ENCODE measurements at places on chromosomes 7 and 10.

- no peak for DNase-seq
These were observed 79.7 kb downstream of the CDH23 start for GRCh38 chr10:71476228-71477011.

- peak; percentile 11 for DNase-seq
These were observed 3.8 kb upstream of the DDX50 start for GRCh38 chr10:68897336-68897741.

DNA sequence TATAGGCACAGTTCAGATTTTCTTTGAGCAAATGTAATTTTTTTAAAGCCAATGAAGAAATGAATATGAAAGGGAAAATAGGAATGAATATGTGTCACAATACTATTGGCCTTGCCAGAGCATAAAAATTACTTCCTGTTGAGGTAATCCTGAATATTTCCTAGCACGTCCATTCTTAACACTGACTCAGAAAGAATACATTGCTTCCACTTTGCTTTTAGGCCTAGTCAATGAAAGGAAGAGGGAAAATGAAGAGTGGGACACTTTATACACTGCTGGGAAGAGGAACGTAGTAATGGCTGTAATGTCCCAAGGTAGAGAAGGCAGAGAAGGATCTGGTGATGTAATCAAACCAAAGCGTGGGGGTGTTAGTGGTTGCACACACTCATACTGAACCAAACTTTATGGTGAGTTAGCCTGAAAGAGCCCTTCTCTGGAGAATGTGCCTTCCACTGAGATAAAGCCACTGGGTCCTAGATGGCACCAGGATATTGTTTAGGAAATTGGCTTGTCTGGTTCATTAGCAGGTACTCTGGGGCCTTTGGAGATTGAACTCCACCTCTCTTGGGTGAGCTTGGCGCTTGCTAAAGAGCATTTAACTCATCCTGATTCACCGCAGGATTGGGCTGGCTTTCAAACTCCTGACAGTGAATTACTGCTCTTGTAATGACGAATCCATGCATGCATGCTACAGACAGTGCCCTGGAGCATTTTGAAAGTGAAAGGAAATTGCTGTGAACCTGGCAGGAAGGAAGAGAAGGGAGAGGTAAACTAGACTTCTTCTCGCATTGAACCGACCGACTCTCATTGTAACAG, 254.9 kb downstream of the KIAA1217 start:
- no peak for DNase-seq

DNA sequence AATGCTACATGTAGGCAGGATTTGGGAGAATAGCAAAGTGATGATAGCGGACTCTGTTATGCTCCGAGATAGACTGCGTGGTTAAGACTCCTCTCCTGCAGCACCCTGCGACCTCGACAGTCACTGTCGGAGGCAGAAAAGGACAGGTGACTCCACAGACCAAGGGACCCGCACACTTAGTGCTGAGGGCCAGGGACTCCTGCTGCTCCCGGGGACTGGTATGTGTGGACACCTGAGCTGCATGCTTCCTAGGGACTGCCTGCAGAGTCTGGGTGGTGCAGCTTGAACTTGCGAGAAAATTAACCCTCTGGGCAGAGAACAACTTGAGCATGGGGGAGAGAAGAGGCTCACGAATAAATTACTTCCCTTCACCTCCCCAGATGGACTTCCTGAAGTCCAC, 407.1 kb upstream of the PFKP start:
- DNase-seq, result no peak

DNA sequence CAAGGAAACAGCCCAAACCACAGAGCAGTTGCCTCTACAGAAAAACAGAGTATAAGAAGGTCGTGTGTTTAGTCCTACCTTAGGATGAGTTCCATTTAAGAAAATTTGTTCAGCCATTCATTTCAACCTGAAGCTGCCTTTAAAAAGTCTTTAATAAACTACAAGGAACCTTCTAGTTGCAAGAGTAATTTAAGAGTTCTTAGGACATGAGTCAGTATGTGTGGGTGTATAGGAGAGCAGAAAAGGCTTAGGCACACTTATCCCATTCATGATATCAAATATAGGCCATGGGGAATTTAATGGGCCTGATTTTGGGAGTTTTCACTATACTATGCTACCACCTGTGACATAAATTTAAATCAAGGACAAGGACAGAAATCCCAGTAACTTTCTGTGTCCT, 496.8 kb downstream of the TFEC start:
- DNase-seq, result no peak

DNA sequence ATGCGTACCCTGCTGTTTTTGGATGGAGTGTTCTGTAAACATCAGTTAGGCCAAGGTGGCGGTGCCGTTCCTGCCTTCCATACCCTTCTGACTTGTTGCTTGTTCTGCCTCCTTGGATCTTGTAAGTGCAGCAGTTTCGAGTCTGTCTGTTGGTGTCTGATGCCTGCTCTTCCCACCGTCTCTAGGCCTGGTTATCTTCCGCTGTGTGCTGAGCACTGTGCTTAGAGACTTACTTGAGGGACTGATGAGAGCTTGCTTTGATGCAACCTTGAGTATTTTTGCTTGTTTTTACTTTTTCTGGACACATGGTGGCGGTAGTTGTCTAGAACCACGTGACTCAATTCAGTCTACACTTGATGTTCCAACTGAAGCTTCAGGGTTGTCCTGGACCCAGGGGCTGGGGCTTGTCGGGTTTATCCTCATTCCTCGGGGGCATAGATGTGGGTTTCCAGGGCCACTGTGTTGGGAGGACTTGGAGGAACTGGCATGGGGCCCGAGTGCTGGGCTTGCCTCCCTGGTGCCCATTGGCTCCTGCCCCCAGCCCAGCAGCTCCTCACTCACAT, 14.4 kb upstream of the SPRN start:
- no peak for DNase-seq

DNA sequence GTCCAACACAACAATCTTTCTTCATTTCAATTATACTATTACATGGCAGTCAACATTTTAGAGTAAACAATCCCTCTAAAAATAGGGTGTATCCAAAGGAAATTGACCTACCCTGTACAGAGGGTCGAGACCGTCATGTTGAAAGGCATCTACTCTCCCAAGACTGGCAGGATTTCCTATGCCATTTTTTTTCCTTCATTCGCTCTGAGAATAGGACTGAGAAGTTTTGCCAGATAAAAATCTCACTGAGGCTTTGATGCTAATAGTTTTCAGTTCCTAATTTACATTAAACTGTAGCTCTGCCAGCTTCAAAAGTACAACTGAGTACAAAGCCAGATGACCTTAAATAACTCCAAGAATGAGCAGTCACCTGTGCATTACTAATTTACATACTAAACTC, 84.5 kb upstream of the SEMA3C start:
- DNase-seq, result no peak

DNA sequence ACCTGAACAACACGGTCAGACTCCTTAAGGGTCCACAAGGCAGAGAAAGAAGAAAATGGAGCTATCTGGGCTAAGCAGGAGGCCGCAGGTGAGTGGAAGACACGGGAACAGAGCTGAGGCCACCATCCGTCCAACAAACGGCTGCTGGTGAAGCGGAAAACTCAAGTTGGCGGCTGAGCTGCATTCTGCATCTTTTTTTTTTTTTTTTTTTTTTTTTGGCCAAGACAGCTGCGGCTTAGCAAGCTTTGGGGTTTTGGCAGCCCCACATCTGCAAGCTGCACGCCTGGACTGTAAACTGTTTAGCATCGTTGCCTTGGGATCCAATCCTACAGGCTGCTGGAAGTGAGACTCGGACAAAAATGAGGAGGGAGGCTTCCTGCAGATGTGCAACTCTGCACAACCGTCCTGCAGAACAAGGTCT, 37.4 kb downstream of the RGS10 start:
- DNase-seq, result no peak
